ENCODE measurements at places on chromosomes 6 and 20.

- H3K27ac ChIP-seq: no peak overlapping the region
- H3K36me3 ChIP-seq: no peaks in the 10 kb centered on the region
- no peak overlapping the region for H3K4me3 ChIP-seq
- no peak for DNase-seq
- H3K27me3 ChIP-seq: no peaks in the 10 kb centered on the region
Measured at GRCh38 chr6:161575523-161576254, 301.8 kb upstream of the AGPAT4 start.

DNA sequence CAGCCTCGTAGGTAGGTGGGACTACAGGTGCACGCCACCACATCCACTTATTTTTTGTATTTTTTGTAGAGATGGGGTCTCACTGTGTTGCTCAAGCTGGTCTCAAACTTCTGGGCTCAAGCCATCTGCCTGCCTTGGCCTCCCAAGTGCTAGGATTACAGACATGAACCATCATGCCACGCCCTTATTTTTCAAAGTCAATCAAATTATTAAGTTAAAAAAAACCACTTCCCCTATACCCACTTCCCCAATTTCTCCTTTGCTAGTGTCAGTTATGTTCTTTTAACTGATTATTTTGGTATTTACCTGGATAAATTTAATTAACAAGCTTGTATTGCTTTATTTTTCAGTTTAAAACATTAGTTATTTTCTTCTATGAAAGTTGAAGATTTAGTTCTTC lies 49.6 kb downstream of the RIOK1 start:
- H3K27me3 ChIP-seq: no peaks in the 10 kb centered on the region
- no peak overlapping the region for H3K27ac ChIP-seq
- no peak overlapping the region for H3K4me3 ChIP-seq
- DNase-seq: no peak
- no peaks in the 10 kb centered on the region for H3K36me3 ChIP-seq

DNA sequence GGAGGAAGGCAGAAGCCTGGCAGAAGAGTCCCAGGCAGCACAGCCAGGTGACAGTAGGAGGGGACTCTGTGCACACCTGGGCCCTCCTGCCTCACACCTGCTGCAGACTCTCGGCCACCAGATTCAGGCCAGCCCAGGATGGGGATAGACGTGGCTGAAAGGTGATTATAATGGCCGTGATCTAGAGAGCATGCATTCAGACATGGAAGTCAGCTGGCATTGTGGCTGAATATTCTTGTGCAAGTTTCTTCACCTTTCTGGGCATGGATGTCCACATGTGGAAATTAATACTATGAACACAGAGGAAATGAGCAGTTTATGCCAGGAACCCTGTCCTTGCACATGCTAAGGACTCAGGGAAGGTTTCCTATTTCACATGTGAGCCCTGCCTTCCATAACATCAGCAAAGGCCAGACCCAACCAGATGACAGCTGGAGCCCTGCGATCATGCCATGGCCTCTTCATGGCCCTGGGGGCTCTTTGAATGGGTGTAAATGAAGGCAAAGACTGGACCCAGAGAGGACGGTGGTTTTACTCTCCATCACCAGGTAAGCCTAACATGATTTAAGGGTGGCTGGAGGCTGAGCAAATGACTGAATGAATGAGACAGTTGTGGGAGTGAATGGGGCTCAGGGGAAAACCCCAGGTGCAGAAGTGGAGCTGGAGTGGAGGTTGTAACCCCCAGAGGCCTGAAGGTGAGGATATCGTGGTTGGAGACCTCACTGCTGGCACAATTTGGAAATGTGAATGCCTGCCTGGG lies 2.7 kb upstream of the RAET1L start:
- H3K4me1 ChIP-seq: no peaks in the 10 kb centered on the region
- DNase-seq: no peak
- peaks cover 9% of the 10 kb centered on the region for H3K27me3 ChIP-seq
- H3K36me3 ChIP-seq: no peaks in the 10 kb centered on the region

DNA sequence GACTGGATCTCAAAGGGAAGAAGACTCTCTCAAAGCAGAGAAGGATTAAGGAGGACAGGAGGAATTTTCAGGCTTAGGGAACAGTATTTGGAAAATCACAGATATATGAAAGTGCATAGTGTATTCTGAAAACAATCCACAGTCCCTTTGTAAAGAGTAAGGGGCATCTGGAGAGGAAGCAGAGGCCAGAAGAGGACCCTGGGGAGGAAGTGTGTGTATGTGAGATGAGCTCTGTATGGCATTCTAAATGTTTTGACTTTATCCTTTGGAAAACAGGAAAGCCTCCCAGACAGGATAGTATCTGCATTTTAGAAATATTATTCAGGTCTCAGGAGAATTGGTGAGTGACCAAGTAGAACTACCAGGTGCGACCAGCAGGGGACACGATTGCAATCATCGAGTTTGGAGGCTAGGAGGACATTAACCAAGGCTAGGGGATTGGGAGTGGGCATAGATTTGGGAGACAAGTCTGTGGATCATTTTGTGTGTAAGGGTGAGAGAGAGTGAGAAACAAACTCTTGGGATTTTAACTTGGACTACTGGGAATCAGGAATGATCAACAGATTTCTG lies 38.3 kb upstream of the FAM184A start:
- H3K27me3 ChIP-seq: no peaks in the 10 kb centered on the region
- peaks cover 15% of the 10 kb centered on the region for H3K4me1 ChIP-seq
- DNase-seq: no peak
- H3K4me3 ChIP-seq: no peak overlapping the region
- H3K36me3 ChIP-seq: no peaks in the 10 kb centered on the region

Data from HepG2 (cell line).